ENCODE measurements at places on chromosomes 5 and 9.

DNA sequence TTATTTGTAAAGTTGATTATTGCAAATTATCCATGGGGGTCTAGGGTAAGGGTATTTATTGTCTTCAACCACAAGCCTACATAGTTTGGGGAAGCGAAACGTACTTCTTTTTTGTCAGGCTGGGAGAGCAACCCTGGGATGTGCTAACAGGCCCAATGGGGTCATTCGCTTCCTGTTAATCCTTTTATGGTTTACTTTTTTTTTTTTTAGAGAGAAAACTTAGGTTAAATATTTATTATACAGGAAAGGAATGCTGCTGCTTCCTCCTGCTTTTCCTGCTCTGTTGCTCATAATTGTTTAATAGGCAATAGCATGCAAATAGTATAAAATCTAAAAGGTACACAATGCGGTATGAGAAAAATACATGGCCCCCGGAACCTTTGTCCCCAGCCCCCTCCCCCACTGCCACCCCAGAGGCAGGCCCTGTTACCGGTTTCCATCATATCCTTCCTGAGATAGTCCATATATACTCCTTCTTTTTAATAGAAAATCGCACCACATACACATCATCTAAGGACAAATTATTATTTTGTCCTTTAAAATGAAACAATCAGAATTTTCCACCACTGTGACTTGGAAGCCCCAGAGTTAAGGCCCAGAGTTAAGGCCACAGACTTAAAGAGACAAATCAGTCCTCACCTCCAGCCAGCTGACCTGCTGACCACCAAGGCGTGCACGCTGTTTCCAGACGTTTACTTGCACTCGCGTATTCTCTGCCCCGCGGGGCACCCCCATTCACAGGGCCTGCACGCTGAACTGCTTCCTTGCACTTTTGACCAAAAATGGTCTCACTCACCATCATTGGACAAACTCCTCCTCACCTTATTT, 83.9 kb downstream of the NDFIP1 start:
- no peak for DNase-seq

DNA sequence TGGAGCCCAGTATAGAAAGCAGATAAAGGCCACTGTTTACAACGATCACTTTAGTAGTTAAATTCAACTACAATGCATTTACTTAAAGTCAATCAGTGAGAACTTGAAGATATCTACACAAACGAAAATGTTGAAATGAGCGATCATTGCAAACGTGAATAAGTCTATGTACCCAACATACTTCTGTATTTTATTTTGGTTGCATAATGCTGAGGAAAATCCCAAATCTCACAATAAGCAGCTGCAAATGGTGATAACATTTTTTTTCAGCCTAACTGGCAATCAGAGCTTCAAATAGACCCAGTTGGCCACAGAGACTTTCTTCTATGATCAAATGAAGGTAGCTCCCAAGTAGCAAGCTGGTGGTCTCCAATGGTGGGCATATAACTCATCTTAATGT, 32.1 kb downstream of the PDGFRB start:
- DNase-seq, result no peak

DNA sequence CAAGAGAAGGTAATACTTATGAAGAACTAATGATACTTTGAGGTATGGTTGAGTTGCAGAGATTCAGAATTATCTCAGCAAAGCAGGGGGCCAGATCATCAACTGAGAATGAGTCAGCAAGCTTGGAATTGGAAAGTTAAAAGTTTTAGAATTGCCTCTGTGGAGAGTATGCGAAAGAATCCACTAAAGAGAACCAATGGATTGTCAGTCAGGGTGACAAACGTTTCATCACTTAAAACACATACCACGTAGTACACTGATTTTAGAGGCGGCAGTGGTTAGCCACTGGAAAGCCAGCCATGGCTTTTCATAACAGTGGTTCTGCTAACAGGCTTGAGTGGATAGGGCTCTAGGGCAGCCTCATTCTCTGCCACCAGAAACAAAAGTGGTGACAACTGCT, 30.7 kb downstream of the AOPEP start:
- peak; percentile 69 for DNase-seq

DNA sequence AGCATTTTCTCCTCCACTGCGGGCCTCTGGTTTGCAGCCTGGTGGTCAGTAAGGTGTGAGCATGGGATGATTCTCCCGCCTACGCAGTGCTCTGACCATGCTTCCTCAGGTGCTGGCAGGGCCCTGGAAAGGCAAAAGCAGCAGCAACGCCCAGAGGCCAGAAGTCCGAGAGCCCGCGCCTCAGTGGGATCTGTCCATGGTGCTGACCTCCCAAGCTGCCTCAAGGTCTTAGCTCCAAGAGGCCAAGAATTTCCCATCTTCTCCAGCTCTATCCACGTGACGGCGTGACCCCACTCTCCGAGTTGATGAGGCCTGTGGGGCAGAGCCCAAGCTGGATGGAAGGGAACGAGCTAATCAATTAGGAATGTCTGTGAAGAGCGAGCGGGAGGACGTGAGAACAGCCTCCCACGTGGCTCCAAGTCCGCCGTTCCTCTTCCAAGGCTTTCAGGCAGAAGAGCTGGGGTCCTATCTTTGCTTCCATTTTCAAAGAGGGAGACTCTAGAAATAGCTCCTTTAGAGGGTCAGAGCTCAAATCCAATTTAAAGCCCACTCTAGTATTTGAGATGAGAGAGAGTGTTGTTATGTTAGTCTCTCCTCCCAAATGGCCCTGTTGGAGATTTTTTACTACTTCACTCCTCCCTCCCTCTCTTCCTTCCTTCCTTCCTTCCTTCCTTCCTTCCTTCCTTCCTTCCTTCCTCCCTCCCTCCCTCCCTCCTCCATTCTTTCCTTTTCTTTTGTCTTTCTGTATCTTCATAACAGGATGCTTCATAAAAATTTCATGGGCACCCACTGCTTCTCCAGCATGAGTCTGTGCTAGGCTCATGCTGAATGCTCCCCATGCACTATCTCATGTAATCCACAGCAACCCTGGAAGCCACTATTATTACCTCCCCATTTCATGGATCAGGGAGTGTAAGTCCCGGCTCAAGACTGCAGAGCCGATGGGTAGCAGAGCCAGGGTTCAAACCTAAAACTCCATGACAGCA, 69.3 kb downstream of the OLFM1 start:
- DNase-seq, result no peak

DNA sequence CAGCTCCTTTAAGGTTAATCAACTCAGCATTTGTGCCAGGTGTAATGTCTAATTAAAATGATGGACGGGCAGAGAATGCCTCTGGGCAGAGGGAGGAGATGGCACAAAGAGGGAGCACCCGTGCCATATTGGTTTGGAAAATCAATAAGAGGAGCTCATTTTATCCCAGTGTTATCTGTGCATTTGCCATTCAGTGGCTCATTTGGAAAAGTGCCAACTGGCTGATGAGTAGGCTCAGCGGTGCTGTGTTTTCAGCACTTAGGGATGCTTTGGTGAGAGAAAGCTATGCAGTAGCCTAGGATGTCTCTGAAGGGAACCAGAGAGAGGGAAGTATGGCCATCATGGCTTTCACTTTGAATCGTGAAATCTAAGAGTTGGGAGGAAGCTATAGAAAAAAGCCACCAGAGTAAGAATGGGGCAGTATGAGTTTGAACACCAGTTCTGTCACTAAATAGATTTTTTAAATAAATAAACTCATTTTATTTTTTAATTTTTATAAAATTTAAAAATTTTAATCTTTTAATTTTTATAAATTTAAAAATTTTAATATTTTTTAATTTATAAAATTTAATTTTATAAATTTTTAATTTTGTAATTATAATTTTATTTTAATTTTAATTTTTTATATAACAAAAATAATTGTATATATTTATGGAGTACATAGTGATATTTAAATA, 472.8 kb downstream of the BRINP1 start:
- DNase-seq, result no peak

DNA sequence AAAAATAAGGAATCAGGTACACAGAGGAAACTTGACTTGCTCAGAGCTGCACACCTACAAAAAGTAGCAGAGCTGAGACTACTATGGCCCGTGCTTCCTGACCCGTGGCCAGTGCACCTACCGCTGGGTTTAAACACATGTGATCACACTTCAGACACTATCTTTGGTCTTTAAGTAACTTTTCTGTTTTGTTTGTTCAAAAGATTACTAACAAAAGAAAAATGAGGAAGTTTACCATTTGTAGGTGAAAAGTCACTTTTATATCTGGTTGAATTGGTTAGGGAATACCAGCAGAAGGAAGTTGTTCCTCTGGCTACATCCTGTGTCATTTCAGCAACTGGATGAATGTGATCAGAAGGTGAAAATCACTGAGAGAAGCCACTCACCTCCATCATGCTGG, 6.5 kb upstream of the SYK start:
- DNase-seq, result no peak

DNA sequence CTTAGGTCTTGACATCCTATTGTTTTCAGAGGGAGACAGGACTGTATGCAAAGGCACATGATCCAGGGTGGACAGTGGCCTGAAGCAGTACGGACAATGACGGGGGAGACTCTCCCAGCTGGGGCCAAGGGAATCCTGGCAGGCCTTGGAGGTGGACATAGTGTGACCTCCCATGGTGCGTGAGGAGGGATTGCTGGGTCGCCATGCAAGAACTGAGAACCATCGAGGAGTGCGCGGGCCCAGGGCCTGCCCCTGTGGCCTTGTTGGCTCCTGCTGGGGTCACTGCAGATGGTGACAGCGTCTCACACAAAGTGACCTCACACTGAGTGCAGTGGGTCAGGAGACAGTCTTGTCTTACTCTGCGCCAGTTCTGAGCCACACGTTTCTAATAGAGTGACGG, 192.4 kb downstream of the GADD45G start:
- no peak for DNase-seq

GRCh38 chr5:147835386-147835798, 3.9 kb upstream of the SPINK1 start:
- no peak for DNase-seq

- DNase-seq, result no peak
Measured at GRCh38 chr5:89105836-89106235, 222.9 kb upstream of the MEF2C start.

GRCh38 chr9:122656378-122656777, 1.0 kb downstream of the OR1B1 start:
- no peak for DNase-seq

DNA sequence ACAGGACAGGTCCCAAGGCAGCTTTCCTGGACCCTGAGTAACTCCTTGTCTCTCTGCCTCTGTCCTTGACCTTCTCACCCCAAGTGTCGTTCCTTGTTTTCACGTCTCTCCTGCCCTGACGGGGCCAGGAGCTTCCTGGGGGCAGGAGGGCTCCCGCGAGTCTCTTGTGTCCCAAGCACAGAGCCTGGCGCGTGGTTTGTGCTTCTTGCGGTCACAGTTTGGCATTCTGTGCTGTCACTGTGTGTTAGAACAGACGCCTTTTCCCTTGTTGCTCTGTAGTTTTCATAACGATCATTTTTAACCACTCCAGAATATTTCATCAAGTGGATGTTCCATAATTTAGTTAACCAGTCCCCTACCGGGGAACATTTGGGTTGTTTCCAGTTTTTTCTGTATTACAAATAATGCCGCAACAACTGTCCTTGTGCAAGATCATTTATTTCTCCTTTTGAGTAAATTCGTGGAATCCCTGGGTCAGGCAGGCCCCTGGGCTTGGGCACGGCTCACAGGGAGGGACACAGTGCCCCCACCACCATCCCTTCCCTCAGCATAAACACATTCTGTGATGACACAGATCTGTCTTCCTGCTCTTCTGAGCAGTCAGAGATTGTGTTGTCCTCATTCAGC, 71.9 kb downstream of the TSPAN17 start:
- no peak for DNase-seq

DNA sequence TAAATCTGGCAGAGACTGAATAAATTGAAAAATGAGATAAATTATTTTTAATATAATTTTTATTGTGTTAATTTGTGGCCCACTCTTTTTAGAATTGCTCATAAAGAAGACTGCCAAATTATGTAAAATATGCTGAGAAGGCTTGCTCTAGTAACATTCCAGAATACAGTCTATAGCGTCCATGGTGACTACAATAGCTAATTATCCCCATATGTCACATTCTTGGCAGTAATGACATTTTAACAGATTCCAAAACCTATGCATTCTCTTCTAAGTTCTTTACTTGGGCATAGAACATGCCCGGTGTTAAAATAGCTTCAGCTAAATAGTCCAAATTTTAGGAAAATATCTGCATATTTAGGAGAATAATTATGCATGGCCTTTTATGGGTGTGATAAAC, 697.0 kb upstream of the SEMA6A start:
- DNase-seq, result no peak

GRCh38 chr9:97438666-97439065, 26.8 kb downstream of the TDRD7 start:
- no peak for DNase-seq

DNA sequence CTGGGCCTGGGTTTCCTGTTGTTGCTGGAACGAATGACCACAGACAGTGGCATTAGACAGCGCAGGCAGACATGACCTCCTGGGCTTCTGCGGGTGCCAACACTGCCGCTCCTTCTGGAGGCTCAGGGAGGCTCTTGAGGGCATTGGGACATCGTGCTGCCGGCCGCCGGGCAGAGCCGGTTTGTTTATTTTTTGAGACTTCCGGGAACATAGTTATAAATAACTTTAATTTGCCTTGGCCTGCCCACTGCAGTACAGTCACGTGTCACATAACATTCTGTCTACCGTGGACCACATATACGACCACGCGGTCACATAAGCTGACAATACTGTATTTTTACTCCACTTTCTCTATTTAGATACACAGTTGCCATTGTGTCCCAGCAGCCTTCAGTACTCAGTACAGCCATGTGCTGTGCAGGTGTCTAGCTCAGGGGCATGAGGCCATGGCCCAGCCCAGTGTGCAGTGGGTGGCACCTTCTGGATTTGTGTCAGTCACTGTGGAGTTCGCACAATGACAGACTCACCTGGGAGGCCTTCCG, 8.2 kb upstream of the TOR4A start:
- no peak for DNase-seq

DNA sequence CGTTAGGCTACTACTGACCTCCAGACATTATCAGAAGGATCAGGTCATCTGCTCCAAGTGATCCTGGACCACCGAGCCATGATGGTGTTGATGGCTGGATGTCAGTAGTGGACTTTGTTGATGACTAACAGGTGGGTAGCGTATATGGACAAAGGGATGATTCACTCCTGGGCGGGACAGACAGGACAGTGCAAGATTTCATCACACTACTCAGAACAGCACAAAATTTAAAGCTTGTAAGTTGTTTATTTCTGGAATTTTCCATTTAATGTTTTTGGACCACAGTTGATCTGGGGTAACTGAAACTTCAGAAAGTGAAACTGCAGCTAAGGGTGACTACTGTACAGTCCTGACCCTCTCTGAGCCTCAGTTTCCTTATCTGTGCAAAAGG, 12.7 kb downstream of the PDGFRB start:
- peak; percentile 90 for DNase-seq

DNA sequence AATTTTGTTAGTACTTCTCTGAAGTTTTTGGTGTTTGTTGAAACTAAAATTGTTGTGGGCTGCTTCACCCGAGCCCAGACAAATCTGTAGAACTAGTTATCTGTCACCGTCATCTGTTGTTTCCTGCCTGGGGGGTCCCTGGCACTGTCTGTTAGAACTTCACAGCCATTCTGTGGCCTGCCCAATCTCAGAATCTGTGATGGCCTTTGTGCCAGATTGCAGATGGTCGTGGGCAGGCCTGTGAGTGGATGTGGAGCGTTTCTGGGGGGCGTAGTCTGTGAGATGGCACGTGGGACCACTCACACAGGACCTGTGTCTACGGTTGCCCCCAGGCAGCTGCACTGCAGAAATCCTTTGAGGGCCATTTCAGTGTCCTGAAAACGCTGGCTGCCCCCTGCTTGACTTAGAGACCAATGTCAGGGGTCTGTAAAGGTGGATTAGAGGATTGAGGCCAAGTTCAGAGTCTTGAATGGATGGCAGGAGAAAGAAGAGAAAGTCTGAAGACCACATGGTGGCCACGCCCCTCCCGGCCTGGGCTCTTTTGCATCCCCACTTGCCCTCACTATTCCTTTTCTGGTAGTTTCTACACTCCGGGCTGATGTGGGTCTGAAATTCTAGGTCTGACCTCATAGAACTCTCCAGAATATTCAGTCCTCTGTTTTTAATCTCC, 38.3 kb downstream of the TRIO start:
- DNase-seq, result no peak
